ENCODE measurements at places on chromosomes 2 and 18.

DNA sequence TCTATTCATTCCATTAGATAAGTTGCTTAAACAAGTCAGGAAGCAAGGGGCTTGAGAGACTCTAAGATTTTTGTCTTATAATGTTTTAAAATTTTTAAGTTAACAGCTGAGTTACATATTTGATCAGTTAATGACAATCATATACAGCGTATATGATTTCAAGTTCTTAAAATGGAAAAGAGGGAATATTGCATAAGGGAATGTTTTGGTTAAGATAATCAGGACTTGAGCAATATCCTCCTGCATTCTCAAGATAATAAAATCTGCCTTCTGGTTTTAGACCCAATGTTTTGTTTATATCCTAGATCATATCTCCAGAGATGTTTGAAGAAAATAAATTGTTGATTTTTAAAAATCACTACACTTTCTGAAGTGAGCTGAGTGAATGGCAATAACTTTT, 13.4 kb upstream of the DYNC1I2 start:
- DNase-seq = no peak

GRCh38 chr18:74183130-74183529, 34.8 kb downstream of the TIMM21 start:
- DNase-seq = no peak

GRCh38 chr2:68727683-68728375, 6.8 kb upstream of the ARHGAP25 start:
- no peak for DNase-seq

DNA sequence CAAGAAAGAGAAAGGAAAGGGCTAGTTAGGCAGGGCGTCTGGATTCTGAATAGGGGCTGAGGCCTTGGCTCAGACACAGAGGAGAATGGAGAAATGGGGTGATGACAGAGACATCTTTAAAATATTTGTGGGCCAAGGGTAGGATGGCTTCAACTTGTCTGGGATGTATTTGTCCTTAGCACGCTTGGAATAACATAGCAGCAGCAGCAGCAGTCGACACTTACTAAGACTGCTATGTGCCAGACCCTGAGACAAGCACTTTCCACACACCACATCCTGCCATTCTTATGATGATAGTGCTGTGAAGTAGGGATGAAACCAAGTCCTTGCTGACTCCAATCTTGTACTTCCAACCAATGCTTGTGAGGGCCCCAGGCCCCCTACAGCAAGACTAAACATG, 2.6 kb downstream of the IL1RL1 start:
- no peak for DNase-seq

GRCh38 chr2:197293252-197294007, 17.1 kb downstream of the ANKRD44 start:
- no peak for DNase-seq

DNA sequence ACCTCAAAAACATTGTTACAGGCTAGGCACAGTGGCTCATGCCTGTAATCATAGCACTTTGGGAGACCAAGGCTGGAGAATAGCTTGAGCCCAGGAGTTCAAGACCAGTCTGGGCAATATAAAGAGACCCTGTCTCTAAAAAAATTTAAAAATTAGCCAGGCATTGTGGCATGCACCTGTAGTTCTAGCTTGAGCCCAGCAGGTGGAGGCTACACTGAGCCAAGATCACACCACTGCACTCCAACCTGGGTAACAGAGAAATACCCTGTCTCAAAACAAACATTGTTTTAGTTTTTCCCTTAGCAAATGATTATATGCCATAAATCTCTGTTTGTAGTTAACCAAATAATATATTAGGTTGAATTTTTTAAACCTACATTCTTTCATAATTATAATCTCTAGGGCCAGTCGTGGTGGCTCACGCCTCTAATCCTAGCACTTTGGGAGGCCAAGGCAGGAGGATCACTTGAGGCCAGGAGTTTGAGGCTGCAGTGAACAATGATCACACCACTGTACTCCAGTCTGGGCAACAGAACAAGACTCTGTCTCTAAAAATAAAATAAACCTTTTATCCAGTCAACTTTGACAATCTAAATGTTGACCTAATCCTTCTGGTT, 13.3 kb upstream of the CYP20A1 start:
- peak; percentile 31 for DNase-seq

- no peak for DNase-seq
Observed at GRCh38 chr2:170770008-170770605, at the start of gene ERICH2. TSS of gene ERICH2 (plus strand) at chr2:170770378. CDS start at chr2:170770682, 304 bp downstream.

DNA sequence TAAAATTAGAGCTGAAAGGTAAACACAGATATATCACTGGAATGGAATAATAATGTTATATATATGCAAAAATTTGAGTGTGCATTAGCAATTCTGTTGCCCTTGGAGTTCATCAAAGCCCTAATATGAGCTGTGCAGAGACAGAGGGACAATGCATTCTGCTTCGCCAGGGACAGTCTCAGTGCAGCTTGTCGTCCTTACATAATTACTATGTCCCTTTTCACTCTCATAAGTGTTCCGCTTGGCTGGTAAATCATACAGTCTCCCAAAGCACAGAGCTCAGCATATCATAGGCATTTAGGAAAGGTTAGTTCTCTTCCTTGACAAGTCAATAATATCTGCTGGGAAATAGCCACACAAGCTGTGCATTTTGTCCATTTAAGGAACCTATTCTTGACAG, 30.7 kb downstream of the MAPK4 start:
- DNase-seq = no peak

DNA sequence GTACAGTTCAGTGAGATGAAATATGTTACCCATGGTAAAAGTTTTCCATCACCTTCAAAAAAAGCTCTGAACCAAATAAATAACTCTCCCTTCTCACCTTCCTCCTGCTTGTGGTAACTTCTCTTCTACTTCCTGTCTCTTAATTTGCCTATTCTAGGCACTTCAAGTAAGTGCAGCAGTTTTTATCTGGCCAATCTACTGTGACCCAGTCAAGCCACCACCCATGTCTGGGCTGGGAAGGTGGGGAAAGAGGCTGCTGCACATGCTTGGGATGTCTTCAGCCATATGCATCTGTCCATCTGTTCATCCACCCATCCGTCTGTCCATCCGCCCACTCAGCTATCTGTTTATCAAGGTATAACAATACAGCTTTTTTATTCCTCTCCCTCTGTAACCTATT, 31.6 kb downstream of the ZNF532 start:
- DNase-seq = no peak

DNA sequence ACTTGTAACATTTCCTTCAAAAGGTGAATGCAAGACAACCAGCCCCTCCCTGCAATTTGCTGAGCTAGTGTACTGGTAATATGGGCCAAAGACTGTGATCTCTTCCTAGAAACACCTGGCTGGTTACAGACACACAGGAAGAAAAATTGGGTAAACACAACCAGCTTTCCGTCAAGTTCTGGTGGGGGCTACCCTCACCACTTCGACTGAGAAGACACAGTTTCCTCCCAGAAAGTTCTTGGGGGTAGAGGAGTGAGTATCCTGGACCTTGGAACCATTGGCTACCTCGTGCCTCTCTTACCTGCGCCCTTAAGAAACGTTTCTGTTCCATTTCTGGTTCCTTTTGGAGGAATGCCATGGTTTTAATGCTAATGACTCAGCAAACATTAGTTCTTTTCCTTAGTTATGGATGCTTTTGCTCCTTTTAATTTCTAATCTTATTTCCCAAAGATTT, 120.9 kb upstream of the DLX2 start:
- no peak for DNase-seq

- DNase-seq = no peak
Observed at GRCh38 chr2:177606636-177607035, 214.1 kb downstream of the AGPS start.

GRCh38 chr18:43485545-43485963, 208.3 kb upstream of the SYT4 start:
- no peak for DNase-seq

DNA sequence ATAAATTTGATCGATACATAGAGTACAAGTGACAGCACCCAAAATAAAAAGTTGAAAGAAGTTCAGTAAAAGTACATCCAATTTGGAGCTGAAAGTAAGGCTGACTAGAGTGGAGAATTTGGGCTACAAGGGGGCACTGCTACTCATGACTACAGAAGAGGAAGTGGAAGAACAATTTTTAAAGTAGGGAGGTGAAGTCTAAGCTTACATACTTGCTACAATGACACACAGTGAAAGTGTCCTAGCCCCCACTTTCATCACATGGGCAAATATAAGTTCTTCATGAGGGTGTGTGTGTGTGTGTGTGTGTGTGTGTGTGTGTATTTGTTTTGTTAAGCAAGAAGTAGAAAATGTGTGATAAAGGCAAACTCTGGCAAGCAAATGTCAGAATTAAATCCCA, 45.7 kb downstream of the MAP3K2 start:
- no peak for DNase-seq

DNA sequence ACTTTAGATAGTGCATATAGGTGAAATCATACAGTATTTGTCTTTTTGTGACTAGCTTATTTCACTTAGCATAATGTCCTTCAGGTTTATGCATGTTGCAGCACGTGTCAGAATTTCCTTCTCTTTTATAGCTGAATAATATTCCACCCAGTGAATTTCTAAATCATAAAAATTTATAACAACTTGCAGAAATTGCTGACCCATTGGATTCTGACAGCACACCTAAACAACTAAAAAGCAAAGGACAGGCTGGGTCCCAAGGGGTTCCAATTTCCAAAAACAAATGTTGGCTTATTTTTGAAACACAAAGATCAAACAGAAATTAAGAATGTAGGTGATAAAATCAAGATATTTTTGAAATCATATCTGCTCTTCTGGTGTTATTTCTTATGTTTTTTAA, 86.5 kb upstream of the ACKR3 start:
- no peak for DNase-seq

DNA sequence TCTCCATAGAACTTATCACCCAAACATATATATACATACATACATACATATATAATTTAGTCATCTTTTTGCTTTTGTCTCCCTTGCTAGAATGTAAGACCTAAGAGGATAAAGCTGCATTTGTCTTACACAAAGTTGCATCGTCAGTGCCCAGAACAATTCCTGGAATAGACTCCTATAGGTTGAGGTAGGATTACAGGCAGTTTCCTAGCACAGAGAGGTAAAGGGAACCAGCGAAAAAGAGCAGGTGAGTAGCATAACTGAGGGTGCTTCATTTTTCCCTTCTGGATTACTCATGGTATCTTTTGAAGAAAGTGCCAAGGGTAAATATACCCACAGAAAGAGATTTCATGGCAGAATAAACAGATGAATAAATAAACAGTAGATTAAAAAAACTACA, 68.1 kb upstream of the AMMECR1L start:
- DNase-seq = no peak

DNA sequence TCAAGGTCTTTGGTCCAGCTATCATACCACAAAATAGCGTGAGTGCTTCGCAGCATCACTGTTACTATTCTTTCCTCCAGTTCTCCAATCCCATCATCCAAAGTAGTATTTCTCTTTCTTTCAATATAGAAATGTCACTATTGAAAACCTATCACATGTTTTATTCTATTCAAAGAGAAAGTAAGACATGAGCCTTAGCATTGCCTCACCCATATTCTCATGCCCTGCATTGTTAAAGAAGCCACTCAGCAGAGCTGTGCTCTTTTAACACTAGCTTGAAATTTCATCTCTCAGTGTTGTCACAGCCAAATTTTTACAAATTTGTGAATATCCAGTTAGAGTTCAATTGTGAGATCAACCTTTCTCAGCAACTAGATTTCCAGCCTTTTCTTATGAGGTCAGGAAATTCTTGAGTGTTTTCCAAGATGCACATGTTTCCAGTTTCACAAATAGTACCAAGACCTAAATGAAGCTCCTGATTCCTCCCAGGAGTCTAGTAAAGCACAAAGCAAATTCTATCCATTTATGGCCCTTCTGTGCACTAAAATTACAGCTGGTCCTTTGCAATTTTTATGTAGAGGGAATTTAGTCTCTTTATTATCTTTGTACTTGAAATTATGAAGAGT, 343.7 kb downstream of the SPAG16 start:
- no peak for DNase-seq

GRCh38 chr18:46915800-46916550, 1.3 kb downstream of the PIAS2 start:
- no peak for DNase-seq

DNA sequence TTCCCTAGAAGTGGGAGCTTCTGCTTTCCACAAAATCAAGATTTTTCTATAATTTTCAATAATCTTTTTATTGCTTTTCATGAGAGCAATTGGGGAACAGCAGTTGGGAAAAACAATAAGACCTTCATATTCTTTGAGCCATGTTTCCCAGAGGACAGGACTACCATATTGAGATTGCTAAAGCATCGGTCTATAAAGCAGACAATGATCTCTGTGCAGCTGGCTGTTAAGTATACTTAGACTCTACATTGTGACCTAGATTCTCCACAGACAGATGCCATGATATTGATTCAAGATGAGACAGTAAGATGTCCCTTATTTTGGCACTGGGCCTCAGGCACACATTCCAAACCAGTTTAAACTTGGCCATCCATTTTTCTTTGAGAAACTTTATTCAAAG, 1178.7 kb downstream of the SUCLG1 start:
- no peak for DNase-seq

DNA sequence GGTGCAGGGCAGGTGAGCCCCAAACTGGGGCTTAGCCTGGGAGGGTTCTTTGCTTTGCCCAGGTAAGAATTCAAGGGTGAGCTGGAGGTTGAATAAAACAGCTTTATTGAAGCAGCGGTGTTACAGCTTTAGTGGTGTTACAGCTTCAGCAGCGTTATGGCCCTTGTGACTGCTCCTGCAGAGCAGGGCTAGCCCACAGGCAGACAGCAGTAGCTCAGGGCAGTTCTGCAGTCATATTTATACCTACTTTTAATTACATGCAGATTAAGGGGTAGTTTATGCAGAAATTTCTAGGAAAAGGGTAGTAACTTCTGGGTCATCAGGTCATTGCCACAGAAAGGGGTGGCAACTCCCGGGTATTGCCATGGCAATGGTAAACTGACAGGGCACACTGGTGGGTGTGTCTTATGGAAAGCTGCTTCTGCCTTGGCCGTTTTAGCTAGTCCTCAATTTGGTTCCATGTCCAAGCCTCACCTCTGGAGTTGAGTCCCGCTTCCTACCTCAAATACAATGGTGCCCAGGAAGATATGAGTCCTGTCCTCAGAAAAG, 78.2 kb downstream of the THNSL2 start:
- DNase-seq = no peak

DNA sequence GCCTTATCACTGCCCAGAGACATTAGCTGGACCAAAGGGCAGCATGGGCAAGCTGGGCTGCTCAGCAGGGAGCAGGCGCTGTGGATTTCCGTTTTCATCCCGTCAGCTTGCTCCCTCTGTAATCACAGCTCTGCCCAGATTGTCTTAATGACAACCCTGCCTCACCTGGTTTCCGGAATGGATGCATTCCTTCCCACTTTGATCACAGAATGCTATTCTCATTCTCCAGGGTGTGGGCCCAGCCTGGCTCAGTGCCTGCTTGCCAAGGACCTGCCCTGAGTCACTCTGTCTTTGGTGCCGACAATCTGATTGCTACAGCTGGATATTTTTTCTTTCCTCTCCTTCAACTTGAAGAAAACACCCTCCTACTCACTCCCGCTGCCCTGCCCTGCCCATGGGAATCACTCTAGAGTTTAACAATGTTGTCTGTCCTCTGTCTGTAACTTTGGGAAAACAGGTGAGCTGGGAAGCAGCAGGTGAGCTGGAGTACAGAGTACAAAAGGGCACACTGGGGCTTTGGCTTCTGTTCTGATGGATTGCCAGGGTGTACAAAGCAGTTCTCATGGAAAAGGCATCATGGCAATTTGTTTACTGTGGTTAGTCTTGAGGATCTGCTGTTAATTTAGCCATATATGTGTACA, 27.2 kb upstream of the FAM136A start:
- no peak for DNase-seq

GRCh38 chr2:143282684-143283083, 153.5 kb downstream of the ARHGAP15 start:
- DNase-seq = peak; percentile 12

- DNase-seq = peak; percentile 19
Observed at GRCh38 chr2:17754773-17755425, 961 bp downstream of the GEN1 start.
